ENCODE measurements at places on chromosomes 1 and 21.

DNA sequence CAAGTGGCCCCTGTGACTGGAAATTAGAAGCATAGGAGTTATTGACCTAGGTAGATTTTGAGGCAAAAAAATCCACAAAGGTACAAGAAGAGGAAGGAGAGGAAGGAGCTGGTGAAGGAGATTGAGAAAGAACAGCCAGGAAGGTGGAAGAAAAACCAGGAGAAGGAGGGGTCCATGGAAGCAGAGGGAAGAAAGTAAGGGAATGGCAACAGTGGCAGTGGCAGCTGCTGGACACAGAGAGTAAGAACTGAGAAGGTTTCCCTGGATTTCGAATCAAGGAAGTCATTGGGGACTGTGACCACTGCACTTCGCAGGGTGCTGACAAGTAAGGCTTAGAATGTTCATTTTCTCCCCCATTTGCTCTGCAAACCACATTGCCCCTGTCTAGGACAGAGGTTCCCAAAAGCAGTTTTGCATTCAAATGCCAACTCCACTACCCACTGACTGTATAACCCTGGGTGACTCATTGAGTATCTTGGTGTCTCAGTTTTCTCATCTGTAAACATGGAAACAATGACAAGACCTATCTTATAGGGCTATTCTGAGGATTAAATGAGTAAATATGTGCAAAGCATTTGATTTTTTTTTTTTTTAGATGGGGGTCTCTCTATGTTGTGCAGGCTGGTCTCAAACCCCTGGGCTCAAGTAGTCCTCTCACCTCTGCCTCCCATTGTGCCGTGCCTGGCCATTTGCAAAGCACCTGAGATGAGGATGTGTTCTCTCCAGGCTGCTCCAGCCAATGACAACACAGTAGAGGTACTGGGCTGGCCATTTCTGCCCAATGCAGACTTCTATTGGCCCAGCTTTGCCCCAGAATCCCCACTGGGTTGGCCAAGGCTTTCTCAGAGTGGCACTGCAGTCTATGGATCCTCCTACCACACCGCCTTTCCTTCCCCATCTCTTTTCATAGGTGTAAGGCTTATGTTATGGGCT, 9.3 kb upstream of the CAPN2 start:
- no peak for DNase-seq

- DNase-seq, result no peak
Measured at GRCh38 chr1:63411066-63411465, 43.6 kb downstream of the ALG6 start.

DNA sequence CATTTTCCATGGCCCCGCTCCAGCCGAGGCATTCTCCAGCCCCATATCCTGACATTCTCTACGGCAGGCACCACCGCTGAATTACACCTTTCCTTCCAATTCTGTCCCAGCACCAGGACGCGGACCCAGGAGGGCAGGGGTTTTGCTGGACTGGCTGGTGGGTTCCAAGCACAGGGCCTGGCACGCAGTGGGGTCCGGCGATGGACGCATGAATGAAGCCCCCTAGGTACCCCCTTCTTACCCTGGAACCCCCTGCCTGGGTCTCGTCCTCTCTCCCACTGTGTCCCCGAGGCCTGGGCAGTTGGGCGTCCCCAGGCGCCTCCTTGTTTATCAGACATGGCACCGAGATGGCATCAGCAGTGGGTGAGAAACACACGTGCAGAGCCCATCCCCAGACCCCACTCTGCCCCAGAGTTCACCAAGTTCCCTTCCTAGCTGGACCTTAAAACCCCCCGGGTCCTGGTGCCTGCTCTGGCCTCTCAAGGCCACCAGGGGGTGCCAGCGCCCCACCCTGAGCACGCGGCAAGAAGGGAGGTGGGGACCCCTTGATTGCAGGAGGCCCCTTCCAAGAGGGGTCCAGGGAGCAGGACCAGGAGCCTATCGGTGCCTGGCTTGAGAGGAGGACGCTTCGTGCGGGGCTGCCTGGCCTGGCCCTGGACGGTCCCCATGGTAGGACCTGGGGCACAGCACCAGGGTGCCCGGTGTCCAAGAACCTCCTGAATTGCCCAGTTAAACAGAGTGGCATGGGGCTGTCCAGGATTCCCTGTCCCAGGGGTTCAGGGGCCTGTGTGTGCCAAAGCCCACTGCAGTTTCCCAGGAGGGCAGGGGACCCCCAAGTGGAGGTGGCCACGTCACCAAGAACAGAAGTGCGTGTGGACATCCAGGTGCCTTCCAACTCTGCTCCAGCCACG, 46.1 kb downstream of the MEGF6 start:
- no peak for DNase-seq

DNA sequence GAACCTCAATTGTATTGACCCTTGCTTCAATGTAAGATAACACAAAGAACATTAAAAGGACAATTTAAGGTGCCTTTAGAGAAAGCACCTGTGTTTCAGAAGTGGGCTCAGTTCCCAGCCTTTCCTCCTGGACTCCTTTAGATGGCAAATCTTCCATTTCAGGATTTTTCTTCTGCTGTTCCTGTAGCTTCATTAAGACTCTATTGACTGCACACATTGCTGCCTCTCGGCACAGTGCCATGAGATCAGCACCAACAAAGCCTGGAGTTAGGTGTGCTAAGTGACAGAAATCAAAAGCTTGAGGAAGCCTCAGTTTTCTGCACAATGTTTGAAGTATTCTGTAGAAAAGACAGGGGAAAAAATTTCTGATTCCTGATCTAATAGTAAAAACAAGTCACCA, 40.6 kb downstream of the NVL start:
- DNase-seq, result no peak

- DNase-seq, result no peak
Measured at GRCh38 chr1:21331752-21332478, 41.7 kb upstream of the ECE1 start.

DNA sequence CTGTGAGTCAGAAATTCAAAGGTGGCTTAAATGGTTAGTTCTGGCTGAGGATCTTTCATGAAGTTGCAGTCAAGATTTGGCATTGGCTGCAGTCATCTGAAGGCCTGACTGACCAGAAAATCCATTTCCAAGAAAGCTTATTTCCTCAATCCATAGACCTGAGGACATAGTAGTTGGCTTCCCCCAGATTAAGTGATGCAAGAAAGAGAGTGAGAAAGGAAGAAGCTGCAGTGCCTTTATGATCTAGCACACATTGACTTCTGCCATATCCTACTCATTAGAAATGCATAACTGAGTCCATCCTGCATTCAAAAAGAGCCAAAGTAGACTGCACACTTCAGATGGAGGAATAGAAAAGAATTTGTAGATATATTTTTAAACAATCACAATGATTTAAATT, 222.6 kb downstream of the COL24A1 start:
- no peak for DNase-seq

DNA sequence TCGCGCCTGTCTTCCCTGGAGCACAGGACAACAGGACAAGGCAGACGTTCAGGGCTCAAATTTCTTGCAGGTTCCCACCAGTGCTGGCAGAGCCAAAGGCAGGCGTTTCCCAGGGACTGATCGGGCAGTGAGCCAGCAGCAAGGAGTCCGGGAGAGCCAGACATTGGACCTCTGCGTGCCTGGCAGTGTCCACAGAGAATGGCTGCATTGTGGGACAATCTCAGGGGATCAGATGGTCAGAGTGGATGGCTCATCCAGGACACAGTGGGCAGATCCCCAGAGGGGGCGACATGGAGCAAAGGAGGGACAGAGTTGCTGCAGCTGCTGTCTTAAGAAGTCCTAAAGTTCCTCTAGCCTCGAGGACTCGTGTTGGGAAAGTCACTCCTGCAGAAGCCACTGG, 4.6 kb downstream of the TMEM63A start:
- no peak for DNase-seq

- no peak for DNase-seq
Measured at GRCh38 chr1:86345042-86345441, 51.1 kb downstream of the ODF2L start.

DNA sequence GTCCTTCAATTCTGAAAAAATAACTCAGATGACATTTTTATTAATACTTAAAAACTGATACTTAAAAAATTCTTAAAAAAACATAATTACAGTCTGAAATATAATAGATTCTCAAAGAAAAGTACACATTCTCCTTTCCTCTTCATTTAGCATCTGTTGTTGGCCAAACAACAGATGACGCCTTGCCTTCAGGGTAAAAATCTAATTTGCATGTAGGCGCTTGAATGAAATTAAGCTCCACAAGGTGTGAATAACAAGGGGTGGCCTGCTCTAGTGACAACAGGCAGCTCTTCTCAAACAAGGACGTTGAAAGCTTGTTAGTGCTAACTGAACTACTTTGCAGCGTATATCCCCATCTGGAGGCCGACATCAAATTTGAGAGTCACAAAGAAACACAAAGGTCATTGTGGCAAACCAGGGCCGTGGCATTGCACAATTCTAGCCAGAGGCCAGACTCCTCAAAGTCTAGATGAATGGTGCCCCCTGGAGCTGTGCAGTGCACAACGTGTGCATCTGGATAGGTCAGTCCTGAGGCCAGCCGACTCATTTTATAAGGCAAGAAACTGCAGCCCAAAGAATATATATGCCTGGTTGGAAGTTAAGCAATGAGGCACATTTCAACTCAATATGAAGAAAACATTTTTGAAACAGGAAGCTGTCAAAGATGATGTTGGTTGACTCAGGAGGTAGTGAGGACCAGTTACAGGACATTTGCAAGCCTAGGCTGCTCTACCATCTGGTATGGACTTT, 459.2 kb upstream of the RUNX1 start:
- no peak for DNase-seq

GRCh38 chr1:17877896-17878295, 122.8 kb downstream of the ACTL8 start:
- no peak for DNase-seq

Measured in stimulated activated CD8-positive, alpha-beta memory T cell treated with anti-CD3 and anti-CD28 coated beads, Interleukin-2, amount 100 ng/mL, for 1 hour (primary cell).